ENCODE measurements at places on chromosomes 5 and 9. TPM values are rescaled to one million over a fixed set of nuclear protein-coding genes. Genes with fewer than 3 reads are reported as not detected.

- no peak for DNase-seq
- H3K36me3 ChIP-seq, result no peaks in the 10 kb centered on the region
- H3K27me3 ChIP-seq, result no peaks in the 10 kb centered on the region
- H3K27ac ChIP-seq, result no peak overlapping the region
Observed at GRCh38 chr5:34652466-34652865, 3.7 kb upstream of the RAI14 start.

GRCh38 chr5:6274846-6275543 lies 103.4 kb downstream of the MED10 start:
- no peak overlapping the region for H3K27ac ChIP-seq
- H3K4me1 ChIP-seq, result no peaks in the 10 kb centered on the region
- DNase-seq, result no peak
- no peak overlapping the region for H3K4me3 ChIP-seq

The ERAP2 gene
- 2.5 TPM for total RNA-seq

The EXOC3 gene
- total RNA-seq, result 44.1 TPM

DNA sequence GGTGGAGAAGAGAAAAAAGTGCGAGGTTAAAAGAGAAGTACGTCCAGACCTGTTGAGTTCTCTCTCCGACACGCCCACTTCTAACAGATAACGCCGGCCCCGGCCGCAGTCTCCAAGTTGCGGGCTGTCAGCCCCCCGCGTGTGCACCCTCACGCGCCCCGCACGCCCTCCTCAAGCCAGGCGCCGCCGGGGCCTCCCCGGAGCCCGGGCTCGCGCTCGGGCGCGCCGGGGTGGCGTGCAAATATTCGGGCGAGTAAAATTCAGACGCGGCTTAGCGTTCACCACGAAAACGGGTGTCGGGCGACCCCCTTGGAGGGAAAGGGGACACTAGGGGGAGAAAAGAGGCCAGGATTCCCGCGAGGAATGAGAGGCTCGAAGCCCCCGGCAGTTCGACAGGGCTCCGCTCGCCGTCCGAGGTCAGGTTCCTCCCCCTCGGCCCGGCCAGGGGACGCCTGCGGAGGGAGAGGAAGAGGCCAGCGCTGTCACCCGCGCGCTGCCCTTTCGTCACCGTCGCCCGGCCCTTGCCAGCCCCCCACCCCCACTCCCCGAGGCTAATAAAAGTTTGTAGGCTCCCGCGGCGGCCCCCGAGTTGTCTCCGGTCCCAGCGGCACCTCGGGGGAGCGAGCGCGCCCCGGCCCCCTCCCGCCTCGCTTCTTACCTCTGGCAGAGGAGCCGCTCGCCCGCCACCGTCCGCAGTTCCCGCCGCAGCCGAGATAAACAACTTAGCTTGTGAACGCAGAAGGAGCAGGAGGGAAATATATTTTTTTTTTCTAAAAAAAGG lies 743 bp downstream of the NR3C1 start:
- peak overlapping the region; percentile 99 for H3K27ac ChIP-seq
- H3K4me3 ChIP-seq, result peak overlapping the region; percentile 98
- H3K36me3 ChIP-seq, result peaks cover 28% of the 10 kb centered on the region
- DNase-seq, result peak; percentile 78

DNA sequence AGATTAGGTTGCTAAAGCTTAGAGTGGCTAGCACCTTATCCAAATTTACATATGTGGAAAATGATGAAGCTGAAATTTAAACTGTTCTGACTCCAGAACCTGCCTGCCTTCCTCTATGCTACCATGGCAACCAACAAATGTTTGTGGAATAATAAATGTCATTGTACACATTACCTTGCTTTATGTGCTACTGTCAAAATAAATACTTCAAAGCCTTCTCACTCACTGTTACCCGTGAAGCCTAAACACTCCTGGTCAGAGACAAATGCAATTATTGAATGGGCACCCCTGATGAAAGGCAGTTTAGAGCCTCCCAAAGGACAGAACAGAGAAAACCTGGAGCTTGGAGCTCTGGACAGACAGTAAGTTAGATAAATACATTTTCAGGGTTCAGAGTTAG lies 158.6 kb downstream of the FAM114A2 start:
- no peaks in the 10 kb centered on the region for H3K36me3 ChIP-seq
- DNase-seq, result no peak
- H3K4me3 ChIP-seq, result no peak overlapping the region
- H3K4me1 ChIP-seq, result no peaks in the 10 kb centered on the region
- H3K27ac ChIP-seq, result no peak overlapping the region

DNA sequence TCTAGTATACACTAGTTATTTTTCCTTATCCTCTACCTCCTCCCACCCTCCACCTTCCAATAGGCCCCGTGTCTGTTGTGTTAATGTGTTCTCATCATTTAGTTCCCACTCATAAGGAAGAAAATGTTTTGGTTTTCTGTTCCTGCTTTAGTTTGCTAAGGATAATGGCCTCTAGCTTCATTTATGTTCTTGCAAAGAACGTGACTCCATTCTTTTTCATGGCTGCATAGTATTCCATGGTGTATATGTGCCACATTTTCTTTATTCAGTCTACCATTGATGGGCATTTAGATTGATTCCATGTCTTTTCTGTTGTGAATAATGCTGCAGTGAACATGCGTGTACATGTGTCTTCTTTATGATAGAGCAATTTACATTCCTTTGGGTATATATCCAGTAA lies 146.5 kb upstream of the GAS1 start:
- H3K27me3 ChIP-seq, result no peaks in the 10 kb centered on the region
- H3K27ac ChIP-seq, result no peak overlapping the region
- no peaks in the 10 kb centered on the region for H3K4me1 ChIP-seq
- H3K36me3 ChIP-seq, result no peaks in the 10 kb centered on the region
- no peak for DNase-seq

GRCh38 chr9:129783516-129784361 lies 19.2 kb upstream of the TOR1B start:
- no peak overlapping the region for H3K4me3 ChIP-seq
- H3K4me1 ChIP-seq, result peaks cover 13% of the 10 kb centered on the region
- DNase-seq, result peak; percentile 82
- H3K36me3 ChIP-seq, result no peaks in the 10 kb centered on the region

- H3K27ac ChIP-seq, result no peak overlapping the region
- no peak overlapping the region for H3K4me3 ChIP-seq
- H3K27me3 ChIP-seq, result no peaks in the 10 kb centered on the region
- H3K4me1 ChIP-seq, result peaks cover 7% of the 10 kb centered on the region
Observed at GRCh38 chr5:66655395-66656324, 59.5 kb downstream of the MAST4 start.

DNA sequence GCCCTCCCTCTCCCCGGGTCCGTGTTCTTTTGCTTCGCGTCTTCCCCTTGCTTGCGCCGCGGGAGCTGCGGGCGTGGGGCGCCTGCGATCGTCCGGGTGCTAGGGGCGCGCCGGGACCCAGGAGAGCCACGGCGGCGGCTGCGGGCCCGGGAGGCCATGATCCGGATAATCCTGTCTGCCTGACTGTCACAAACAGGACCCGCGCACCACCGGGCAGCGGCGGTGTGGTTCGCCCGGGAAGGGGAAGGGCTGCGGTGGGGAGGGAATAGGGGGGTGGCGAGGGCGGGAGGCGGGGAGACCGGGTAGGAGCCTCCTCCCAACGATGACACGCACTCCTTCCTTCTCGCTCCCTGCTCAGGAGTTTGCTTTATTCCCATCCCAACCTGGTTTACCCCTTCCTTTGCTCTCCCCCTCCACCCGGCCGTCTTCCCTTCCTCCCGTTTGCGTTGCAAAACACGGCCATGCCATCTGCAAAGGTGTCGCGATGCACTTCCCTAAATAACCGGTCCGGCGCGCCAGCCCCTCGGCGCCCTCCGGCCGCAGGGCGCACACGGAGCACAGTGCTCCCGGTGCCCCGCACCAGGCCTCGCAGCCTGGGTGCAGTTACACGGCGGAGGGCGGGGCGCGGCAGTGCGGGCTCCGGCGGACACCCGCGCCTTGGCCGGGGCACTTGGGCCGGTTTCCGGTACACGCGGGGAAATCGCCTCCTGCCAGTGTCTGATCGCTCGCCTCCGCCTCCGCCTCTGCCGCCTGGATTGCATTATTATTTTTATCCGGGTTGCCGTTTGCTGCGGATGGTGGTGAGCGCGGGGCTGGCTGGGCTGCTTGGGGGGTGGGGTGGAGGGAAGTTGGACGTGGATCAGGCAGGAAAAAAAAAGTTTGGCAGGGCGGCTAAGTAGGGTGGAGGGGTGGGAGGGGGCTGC lies 1.5 kb downstream of the SMARCA2 start:
- peaks cover 12% of the 10 kb centered on the region for H3K36me3 ChIP-seq
- H3K27ac ChIP-seq, result peak overlapping the region; percentile 80
- peak overlapping the region; percentile 90 for H3K4me3 ChIP-seq
- peak; percentile 82 for DNase-seq
- H3K27me3 ChIP-seq, result peaks cover 2% of the 10 kb centered on the region

- H3K4me1 ChIP-seq, result no peaks in the 10 kb centered on the region
- no peak for DNase-seq
- H3K27me3 ChIP-seq, result peaks cover 90% of the 10 kb centered on the region
- no peaks in the 10 kb centered on the region for H3K36me3 ChIP-seq
Observed at GRCh38 chr5:139797856-139798510, 2.4 kb downstream of the PSD2 start.

The TMOD1 gene
- 0.26 TPM for total RNA-seq

The TEX48 gene
- total RNA-seq, result not detected

The TMEM252 gene
- not detected for total RNA-seq

The LCN15 gene
- not detected for total RNA-seq

The MEGF10 gene
- total RNA-seq, result not detected

DNA sequence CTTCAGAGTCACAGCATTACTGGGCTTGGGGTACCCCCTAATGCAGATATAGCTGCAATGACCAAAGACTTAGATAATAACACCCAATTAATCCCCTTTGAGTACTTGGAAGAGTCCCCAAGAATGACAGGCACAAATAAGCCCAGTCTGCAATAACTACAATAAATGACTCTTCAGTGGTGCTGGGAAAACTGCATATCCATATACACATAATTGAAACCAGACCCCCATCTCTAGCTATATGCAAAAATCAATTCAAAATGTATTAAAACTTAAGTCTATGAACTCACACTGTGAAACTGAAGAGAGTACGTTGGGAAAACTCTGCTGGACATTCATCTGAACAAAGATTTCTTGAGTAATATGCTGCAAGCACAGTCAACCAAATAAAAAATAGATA lies 422.5 kb downstream of the CDH18 start:
- H3K36me3 ChIP-seq, result no peaks in the 10 kb centered on the region
- H3K27ac ChIP-seq, result no peak overlapping the region
- no peak overlapping the region for H3K4me3 ChIP-seq

The HSD17B3 gene
- 0.74 TPM for total RNA-seq

The C9orf85 gene
- 23.3 TPM for total RNA-seq

DNA sequence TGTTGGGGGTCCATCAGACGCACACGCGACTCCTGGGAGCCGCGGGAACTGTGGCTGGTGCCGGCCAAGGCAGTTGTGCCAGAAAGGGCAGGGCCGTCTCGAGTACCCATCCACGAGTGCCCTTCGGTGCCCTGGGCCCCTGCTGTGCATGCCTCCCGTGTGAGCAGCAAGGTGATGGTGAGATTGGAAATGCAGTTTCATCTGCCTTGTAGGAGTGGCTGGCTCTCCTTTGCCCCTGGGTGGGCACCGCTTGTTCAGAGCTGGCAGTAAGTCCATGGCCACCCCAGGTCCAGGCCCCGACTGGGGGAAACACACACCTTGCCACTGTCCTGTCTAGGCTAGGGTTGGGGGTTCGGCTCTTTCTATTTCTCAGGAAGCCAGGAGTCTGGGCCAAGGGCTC lies 5.7 kb downstream of the NKD2 start:
- no peak overlapping the region for H3K27ac ChIP-seq
- H3K4me3 ChIP-seq, result no peak overlapping the region
- H3K36me3 ChIP-seq, result no peaks in the 10 kb centered on the region
- H3K4me1 ChIP-seq, result no peaks in the 10 kb centered on the region
